Natural killer cell treated with Interleukin-12 subunit alpha and Interleukin-12 subunit beta and Interleukin-15 and Interleukin-18, amount 100 ng/mL, for 72 hours (primary cell): ENCODE measurements at places on chromosomes 6 and 20. TPM values are rescaled to one million over a fixed set of nuclear protein-coding genes. Genes with fewer than 3 reads are reported as not detected.

The VGLL2 gene
- total RNA-seq: not detected

The GABRR1 gene
- not detected for total RNA-seq

The NR2E1 gene
- not detected for total RNA-seq

The PDRG1 gene
- total RNA-seq: 15.6 TPM

The ADGRF1 gene
- total RNA-seq: not detected

- peaks cover 7% of the 10 kb centered on the region for H3K4me1 ChIP-seq
- H3K27ac ChIP-seq: no peak overlapping the region
- no peak for DNase-seq
- peaks cover 14% of the 10 kb centered on the region for H3K27me3 ChIP-seq
These were observed 24.6 kb downstream of the MYLK4 start for GRCh38 chr6:2725999-2726567.

- no peaks in the 10 kb centered on the region for H3K36me3 ChIP-seq
- DNase-seq: no peak
These were observed 231.6 kb downstream of the HTR1B start for GRCh38 chr6:77231438-77232305.

DNA sequence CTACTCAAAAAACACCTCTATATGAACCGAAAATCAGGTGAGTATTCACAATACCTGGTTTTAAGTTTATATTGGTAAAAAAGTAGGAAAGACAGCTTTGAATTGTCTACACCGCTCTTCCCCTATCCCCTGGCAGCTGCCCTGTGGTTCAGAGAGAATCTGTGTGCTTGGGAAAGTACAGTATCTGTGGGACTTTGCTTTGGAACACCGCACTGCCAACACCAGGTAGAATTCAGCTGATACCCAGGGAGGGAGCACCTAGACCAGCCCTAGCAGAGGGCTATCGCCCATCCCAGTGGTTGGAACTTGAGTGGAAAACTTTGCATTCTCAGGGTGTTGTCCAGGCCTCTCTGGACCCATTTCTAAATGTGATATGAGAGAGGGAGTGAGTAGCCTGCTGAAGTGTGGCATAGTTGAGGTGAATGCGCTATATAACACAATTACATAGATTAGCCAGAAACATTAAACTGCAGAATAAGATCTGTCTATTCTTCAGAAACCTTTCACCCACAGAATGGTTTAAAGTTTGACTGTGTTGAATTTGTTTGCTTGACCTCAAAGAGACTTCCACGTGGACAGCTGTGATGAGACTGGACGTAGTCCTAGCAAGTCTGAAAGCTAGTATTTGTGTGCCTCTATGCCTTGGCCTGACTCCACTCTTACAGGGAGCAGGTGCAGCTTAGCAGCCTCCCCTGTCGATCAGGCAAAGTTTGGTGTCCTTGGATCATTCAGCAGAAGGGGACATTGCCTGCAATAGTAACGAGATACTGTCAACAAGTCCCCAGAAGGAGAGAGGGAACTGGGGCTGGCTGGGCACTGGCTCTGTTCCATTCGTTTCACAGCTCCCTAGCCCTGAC is 11.5 kb upstream of the MPC1 start:
- H3K27ac ChIP-seq: no peak overlapping the region
- H3K4me3 ChIP-seq: no peak overlapping the region
- DNase-seq: no peak
- no peaks in the 10 kb centered on the region for H3K36me3 ChIP-seq
- no peaks in the 10 kb centered on the region for H3K4me1 ChIP-seq

- H3K27me3 ChIP-seq: peaks cover 18% of the 10 kb centered on the region
- DNase-seq: no peak
- no peaks in the 10 kb centered on the region for H3K36me3 ChIP-seq
- no peak overlapping the region for H3K4me3 ChIP-seq
- H3K27ac ChIP-seq: no peak overlapping the region
These were observed 48.2 kb upstream of the FOXP4 start for GRCh38 chr6:41497994-41498393.

GRCh38 chr6:24412294-24412693 is 9.6 kb downstream of the MRS2 start:
- H3K4me1 ChIP-seq: no peaks in the 10 kb centered on the region
- no peak for DNase-seq
- no peaks in the 10 kb centered on the region for H3K36me3 ChIP-seq
- H3K4me3 ChIP-seq: no peak overlapping the region
- H3K27ac ChIP-seq: no peak overlapping the region

DNA sequence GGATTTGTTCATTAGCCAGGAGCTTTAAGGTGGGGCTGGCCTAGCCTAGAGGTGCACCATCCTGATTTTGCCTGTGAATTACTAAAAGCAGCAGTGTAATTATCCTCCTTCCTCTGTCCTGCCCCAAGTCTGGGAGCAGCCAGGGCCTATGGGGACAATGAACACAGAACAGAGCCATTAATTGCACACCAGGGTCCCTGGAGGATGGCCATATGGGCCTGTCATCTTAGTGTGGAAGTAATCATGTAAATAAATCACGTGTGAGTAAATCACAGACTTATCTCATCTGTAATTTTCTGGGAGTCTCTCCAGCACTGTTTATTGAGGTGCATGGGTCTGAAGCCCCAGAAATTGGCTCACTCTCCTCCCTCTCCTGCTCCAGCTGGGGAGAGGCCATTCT is 176.3 kb downstream of the LRFN2 start:
- H3K4me1 ChIP-seq: peaks cover 46% of the 10 kb centered on the region
- no peak overlapping the region for H3K27ac ChIP-seq
- peaks cover 4% of the 10 kb centered on the region for H3K27me3 ChIP-seq
- H3K4me3 ChIP-seq: no peak overlapping the region
- no peak for DNase-seq
- no peaks in the 10 kb centered on the region for H3K36me3 ChIP-seq

DNA sequence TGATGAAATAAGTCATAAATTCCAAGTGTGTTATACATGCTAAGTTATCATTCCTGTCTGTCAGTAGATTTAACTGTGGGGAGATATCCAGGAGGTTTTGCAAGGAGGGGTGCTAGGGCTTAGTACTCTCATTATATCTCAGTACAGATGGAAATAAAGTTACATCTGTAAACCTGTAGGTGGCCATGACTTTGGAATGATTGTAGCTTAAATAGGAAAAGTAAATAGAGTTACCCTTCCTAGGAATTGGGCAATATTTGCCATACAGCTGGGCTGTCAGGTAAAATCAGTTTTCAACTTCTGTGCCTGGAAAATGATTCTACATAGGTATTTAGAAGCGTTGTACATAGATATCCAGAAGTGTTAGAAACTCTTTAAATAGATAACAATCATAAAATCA is 19.8 kb upstream of the TGM3 start:
- H3K27ac ChIP-seq: no peak overlapping the region
- H3K4me1 ChIP-seq: no peaks in the 10 kb centered on the region
- H3K4me3 ChIP-seq: no peak overlapping the region
- DNase-seq: no peak
- H3K27me3 ChIP-seq: peaks cover 8% of the 10 kb centered on the region

DNA sequence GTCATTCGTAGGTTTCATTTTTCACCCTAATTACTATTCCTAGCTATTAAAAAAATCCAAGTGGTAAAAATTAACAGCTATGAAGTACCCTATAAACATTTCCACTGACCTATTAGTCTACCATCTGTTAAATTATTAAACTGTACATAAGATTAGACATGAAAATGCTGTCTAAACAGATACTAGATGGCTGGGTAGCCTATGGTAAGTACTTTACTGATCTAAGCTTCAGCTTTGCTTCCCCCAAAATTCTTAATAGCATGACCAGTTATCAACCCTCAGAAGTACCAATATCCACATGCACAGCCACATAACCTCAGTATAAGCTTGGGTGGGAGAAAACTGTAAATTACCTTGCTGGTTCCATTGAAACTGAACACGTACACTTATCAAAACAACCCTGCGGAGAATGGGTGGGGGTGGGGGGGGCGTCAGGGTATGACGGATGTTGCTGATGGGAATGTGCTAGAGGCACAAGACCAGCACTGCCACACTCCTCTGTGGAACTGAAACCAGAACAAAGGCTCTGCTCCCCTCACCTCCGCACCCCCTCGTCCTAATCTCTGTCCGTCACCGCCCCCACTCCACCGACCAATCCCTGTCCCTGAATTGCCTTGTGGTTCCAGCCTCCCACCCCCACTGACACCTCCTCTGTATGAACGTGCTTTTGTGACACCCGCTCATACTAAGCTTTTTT is 45.3 kb downstream of the B4GALT5 start:
- H3K36me3 ChIP-seq: no peaks in the 10 kb centered on the region
- DNase-seq: peak; percentile 93
- peak overlapping the region; percentile 88 for H3K4me3 ChIP-seq

DNA sequence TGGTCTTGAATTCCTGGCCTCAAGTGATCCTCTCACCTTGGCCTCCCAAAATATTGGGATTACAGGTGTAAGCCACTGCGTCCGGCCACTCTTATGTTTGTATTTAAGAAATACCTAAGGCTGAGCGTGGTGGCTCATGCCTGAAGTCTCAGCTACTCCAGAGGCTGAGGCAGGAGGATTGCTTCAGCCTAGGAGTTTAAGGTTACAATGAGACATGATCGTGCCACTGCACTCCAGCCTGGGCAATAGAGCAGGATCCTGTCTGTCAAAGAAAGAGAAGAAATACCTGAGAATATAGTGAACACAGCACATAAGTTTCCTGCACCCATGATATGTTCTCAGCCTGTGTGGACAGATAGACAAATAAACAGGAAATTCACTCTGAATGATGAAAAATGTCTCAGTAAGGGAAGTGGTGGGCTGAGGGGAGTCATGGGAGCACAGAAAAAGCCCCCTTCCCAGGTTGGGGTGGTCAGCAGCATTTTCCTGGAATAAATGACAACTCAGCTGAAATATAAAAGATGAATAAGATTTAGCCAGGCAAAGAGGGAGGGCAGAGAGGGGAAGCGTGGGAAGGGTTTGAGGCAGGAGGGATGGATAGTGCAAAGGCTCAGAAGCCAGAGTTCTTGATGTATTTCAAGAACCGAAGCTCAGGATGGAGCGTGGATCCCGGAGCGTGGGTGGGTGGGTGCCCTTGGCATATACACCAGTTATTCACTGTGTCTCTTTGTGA is 13.8 kb upstream of the MMP9 start:
- H3K4me3 ChIP-seq: no peak overlapping the region
- no peaks in the 10 kb centered on the region for H3K36me3 ChIP-seq
- no peak for DNase-seq
- no peak overlapping the region for H3K27ac ChIP-seq

DNA sequence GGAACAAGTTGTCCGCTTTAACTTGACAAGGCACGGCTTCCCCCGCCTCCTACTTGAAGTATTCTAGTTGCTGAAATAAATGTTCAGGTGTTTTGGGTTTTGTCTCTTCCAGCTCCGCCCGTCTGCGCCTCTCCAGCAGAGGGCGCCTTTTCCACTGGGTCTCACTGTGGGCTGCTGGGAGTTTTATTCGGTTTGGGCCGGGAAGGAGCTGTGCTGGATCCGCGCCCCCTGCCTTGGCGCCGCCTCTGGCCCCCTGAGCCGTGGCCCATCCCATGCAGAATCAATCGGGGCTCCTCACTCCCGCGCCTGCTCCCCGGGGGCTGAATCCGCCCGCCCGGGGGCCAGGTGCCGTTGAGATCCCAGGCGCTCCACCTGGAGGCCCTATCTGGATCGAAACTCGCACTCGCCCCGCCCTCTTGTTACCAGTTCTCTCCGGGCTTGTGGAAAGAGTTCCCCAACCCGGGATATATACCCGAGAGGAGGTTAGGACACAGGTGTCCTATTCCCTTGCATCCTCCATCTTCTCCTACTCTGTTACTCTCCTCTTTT is 51.0 kb upstream of the TCF21 start:
- H3K4me1 ChIP-seq: peaks cover 3% of the 10 kb centered on the region
- no peak for DNase-seq
- no peak overlapping the region for H3K4me3 ChIP-seq

DNA sequence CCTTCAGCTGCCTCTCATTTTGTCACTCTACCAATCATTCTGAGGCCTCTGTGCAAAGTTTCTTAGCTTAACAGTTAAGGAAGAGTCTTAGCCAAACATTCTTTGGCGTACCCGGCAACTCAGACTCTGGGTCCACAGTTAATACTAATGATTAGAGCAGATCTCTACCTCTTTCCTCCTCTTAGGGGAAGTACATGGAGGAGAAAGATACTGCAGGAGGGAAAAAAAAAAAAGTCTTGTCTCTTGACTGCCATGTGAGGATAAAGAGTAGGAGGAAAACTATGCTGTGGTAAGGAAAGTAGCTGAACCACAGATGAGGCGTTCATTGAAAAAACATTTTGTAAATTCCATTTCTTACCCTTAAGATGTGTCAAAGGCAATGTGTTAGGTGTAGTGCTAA is 44.0 kb upstream of the MARCKS start:
- no peaks in the 10 kb centered on the region for H3K36me3 ChIP-seq
- H3K27ac ChIP-seq: no peak overlapping the region
- no peaks in the 10 kb centered on the region for H3K4me1 ChIP-seq
- H3K4me3 ChIP-seq: no peak overlapping the region
- no peak for DNase-seq
- H3K27me3 ChIP-seq: no peaks in the 10 kb centered on the region

- H3K27me3 ChIP-seq: peaks cover 10% of the 10 kb centered on the region
- no peaks in the 10 kb centered on the region for H3K36me3 ChIP-seq
- H3K27ac ChIP-seq: no peak overlapping the region
These were observed 42.3 kb upstream of the NAA20 start for GRCh38 chr20:19974630-19975435.

GRCh38 chr6:79536585-79536953 is 661 bp downstream of the LCA5 start:
- no peaks in the 10 kb centered on the region for H3K4me1 ChIP-seq
- no peak for DNase-seq
- H3K4me3 ChIP-seq: no peak overlapping the region

DNA sequence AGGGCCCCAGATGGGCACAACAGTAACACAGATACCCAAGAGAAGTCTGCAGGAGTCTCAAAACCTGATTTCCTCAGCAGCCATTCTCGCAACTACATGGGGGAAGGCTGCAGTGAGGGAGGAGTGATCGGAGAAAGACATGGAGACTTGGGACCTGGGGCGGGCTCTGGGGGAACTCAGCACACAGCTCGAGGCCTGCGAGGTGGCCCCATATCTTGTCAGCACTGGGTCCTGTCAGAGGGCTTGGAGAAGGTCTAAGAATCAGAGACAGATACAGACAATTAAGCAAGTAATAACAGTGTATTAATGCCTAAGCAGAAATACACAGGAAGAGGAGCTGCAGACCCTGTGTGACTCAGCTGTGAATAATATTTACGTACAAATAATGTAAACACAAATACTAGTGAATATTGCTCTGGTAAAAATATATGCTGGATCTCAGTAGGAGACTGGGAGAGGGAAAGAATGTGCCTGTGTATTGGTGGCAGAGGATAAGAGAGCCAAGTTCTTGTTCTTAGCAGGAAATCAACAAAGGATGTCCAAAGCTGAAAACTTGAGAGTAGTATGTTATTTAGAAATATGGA is 336.2 kb downstream of the ZFAND3 start:
- DNase-seq: no peak
- H3K27me3 ChIP-seq: no peaks in the 10 kb centered on the region
- H3K4me1 ChIP-seq: peaks cover 34% of the 10 kb centered on the region
